Activated T-helper 1 cell treated with anti-CD3 and anti-CD28 coated beads, Interleukin-12 subunit alpha, Interleukin-12 subunit beta, Interleukin-2, Interleukin-4 antibody, amounts not matched to agents 30 ng/mL and 10 ng/mL and 1 ng/mL, durations not matched to agents 14 hours and 24 hours and 36 hours (primary cell): ENCODE measurements at places on chromosomes 6 and 20.

DNA sequence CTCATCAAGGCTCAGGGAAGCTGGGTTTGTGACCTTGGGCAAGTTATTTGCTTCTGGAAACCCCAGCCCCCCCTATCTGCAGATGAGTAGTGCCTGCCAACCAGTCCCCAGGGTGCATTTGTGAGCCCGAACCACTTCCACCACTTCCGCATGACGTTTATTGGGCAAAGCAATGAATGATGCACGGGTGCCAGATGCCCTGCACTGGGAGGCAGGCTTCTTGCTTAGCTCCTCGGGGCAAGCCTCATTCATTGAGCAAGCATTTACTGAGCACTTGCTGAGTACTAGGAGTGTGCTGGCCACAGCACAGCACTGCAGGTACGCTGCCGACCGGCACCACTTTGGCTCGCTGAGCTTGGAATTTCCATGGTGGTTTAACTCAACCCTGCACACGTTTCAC, 60.2 kb downstream of the GNAS-AS1 start:
- no peak for DNase-seq

DNA sequence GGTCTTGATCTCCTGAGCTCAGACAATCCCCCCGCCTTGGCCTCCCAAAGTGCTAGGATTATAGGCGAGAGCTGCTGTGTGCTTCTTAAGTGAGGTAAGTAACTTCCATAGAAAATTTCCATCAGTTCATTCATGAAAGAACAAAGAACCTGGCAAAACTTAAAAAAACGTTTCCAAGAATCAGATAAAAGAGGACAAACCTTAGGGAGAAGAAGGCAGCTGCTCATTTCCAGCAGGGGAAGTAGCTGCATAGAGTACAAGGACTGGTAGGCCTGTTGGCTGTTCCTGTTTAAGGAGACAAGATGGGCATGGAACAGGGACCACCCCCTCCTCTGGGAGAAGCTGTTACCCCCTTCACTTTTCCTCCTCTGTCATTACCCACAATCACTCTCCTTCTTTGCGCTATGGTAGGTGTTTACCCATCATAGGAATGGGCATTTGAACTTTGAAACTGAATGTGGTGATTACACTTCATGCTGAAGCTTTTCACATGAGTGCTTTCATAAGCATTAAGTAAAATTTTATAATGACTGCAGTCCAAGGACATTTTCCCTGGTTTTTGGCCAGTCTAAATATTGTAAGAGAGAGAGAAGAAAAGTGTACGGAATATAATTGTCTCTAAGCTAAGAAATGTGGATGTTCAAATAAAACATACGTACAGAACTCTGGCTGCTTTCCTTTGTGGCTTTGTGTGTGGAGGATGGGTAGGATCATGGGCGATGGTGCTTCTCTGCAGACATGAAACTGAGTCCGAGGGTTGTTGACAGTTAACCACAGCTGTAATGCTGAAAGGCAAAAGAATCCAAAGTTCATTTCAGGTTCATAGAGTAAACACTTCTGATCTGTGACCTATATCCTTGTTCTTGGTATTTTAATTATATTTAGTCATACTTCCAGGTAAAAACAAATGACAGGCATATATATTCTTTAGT, 56.4 kb downstream of the CCN2 start:
- no peak for DNase-seq

GRCh38 chr6:123434186-123434585, 202.6 kb downstream of the TRDN start:
- no peak for DNase-seq

GRCh38 chr20:48170625-48171024, 385.3 kb upstream of the SULF2 start:
- no peak for DNase-seq

DNA sequence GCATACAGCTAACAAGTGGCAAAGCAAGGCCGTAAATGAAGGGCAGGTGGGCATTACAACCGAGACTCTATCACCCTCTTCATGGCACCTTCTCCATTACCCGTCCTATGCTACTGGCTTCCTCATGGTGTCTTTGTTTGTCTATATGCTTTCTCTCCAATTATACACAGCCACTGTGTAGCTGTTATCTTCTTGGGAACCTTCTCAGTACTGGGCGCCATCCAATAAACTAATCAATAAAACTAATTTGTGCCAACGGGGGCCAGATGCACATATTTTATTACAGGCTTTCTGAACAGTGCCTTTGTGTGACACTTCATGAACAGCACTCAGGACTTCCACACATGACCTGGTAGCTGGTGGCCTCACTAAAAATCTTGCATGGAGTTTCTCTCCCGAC, 149.8 kb upstream of the PCSK2 start:
- no peak for DNase-seq

DNA sequence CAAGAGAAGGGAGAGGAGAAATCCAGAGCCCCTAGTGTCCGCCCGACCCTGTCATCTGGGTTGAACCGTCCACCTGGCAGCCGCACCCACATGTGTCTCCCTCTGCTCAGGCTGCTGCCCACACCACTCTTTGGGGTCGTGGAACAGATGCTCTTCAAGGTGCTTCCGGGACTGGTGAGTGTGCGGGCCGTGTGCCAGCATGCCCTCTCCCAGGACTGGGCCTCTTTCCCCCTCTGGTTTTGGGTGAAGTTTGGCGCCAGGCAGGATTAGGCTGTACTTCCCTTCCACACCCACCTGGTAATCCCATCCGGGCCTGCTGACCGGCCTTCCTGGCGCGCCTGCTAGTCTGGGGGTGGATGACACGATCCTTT, 7.9 kb downstream of the BPIFB3 start:
- no peak for DNase-seq

DNA sequence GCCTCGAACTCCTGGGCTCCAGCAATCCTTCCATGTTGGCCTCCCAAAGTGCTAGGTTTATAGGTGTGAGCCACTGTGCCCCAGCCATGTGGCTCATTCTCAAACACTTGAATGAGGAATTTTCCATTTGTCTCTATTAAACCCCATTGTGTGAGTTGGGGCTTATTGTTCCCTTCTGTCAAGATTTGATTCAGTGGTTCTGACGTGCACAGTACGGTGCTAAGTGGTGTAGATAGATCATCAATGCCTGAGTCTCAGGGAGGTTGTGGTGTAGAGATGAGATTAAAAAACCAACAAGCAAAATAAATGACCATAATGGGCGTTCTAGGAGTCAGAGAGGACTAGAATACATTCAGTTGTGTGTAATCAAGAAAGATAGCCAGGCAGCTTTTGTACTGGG, 335.6 kb downstream of the PRL start:
- no peak for DNase-seq

DNA sequence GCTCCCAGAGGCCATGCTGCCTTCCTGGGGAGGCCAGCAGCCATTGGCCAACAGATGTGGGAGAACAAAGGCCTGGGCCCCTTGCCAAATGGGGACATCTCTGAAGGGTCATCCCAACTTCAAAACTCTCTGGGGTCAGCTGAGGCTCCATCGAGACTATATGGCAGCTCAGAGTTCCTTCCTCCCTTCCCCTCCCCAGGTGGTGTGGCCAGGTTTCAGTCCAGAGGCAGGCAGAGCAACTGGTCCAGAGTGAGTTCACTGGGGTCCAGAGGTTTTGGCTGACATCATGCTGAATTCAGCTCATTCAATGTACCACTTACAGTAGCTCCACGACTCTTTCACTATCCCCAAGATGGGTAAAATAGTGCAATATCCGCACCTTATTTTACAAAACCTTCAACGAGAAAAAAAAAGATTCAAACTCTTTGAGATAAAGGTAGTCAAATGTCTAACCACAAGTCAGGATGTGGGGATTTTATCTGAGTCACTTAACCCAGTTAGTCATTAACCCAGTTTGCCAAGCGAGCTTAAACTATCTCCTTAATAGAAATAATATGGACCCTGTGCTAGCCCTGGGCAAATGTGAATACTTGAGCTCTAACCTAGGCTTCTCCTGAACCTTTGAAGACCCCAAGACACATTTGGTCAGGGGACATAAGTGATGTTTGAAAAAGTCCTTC, 108.4 kb upstream of the PLEKHG1 start:
- DNase-seq = no peak

- no peak for DNase-seq
Observed at GRCh38 chr20:58432186-58432954, 43.3 kb downstream of the VAPB start.

- no peak for DNase-seq
Observed at GRCh38 chr20:45902199-45902701, 9.7 kb downstream of the PLTP start.

DNA sequence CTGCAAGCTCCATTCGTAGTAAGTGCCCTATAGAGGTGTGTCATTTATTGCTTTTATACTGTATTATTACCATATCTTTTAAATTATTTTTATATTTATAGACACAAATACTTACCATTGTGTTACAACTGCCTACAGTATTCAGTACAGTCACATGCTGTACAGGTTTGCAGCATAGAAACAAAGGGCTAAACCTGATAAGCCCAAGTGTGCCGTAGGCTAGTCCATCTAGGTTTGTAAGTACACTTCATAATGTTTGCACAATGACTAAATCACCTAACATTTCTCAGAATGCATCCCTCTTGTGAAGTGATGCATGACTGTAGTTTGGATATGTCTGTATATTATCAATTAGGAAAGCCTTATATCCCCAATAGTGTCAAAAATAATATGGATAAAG, 122.8 kb downstream of the CLVS2 start:
- DNase-seq = no peak

DNA sequence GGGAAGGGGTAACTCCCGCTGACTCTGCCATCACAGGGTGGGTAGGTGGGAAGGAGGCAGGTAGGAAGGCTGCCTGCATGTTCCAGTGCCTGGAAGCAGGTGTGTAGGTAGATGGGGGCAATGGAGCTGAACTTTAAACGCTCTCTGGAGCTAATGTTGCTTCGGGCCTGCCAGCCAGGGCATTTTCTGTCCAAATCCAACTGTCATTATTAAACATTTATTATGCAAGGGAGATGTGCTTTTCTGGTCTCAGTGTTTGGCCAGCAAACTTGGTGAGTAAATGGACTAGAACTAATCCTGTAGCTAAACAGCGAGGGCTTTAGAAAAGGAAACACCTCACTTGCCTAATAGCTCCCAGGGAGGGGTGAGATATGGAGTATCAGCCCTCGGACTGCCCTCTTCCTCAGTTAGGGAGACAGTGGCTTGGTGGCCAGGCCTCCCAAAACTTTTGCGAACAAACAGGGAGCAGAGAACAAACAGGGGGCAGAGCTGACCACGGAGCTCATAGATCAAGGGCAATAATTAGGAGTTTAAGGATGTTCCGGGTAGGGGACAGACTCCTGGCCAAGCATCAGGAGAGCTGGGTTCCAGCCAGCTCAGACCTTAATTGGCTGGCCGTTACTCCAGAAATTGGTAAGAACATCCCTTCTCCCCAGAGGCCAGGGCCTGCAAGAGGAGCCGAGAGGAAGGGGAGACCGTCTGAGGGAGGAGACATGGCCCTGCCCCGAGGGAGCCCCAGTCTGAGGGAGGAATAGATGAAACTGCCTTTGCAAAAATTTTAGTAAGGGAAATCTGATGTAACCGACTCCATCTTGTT, 131.1 kb downstream of the VEGFA start:
- DNase-seq = no peak

- no peak for DNase-seq
Observed at GRCh38 chr20:56634307-56634706, 5.2 kb downstream of the TFAP2C start.

DNA sequence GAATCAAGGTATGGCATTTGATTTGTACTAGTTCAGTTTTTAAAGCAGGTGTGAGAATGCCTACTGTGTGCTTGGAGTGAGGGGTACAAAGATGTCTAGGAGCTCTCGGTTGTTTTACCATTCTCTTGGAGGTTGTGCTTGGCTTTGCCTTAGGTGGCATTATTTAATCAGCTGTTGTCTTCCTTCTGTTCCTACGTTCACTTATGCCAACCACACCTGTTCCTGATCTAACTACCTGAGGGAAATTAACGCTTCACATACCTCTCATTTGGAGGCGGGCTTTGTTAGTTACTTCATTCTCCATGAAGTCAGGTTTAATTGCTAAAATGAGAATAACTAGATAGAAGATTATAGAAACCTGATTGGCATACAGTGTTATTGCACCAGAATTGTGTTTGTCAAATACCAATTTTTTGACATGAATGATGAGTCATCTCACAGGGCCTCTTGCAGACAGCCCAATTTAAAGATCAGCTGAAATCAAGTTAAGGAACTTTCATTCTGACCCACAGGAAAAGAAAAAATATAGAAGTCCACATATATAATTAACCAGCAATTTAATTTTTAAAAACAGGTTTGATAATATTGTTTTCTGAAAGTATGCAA, 24.8 kb upstream of the PBOV1 start:
- no peak for DNase-seq
